NK-92 treated with Interleukin-12 subunit alpha and Interleukin-12 subunit beta, amount 100 ng/mL, for 24 hours (cell line): ENCODE measurements at places on chromosomes 2 and 18.
A peak's percentile ranks its signal among the peaks of the same experiment; 100 is the strongest.

GRCh38 chr2:226898897-226899296 lies 63.0 kb downstream of the RHBDD1 start:
- no peak for DNase-seq

GRCh38 chr2:230873661-230874401 lies 9.1 kb downstream of the ITM2C start:
- no peak for DNase-seq

DNA sequence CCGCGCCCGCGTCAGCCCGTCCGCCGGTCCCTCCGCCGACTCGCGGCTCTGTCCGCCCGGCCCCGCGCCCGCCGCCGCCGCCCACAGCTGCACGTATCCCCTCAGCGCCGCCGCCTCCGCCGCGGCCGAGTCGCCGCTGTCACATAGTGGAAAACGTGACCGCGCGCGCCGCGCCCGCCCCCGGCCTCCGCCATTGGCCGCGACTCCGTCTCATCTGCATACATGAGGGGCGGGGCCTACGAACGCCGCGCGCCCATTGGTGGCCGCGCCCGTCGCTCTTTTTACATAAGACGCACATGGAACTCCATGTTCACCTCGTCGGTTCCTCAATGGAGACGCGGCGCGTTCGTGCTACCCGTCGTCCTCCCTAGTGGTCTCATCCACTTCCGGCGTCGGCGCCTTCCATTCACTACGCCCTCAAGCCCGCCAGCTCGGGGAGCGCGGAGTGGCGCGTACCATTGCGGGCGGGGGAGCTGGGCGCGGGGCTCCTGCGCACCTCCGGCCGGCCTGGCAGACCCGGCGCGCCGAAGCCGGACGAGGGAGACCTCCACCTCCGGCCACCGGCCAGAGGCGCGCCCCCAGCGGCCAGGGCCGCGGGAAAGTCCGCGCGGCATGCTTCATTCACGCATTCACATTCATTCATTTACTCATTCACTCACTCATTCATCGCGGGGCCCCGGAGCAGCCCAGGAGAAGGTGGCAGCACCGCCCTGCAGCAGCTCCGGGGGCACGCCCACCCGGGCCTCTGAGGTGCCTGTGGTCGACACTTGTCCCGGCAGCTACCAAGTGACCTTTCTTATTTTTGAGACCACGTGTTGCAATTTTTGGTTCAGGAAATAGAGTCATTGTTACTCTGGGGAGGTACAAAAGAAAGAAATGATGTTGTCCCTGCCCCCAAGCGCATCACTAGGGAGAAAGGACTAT lies 502 bp upstream of the PER2 start:
- DNase-seq = peak; percentile 97

DNA sequence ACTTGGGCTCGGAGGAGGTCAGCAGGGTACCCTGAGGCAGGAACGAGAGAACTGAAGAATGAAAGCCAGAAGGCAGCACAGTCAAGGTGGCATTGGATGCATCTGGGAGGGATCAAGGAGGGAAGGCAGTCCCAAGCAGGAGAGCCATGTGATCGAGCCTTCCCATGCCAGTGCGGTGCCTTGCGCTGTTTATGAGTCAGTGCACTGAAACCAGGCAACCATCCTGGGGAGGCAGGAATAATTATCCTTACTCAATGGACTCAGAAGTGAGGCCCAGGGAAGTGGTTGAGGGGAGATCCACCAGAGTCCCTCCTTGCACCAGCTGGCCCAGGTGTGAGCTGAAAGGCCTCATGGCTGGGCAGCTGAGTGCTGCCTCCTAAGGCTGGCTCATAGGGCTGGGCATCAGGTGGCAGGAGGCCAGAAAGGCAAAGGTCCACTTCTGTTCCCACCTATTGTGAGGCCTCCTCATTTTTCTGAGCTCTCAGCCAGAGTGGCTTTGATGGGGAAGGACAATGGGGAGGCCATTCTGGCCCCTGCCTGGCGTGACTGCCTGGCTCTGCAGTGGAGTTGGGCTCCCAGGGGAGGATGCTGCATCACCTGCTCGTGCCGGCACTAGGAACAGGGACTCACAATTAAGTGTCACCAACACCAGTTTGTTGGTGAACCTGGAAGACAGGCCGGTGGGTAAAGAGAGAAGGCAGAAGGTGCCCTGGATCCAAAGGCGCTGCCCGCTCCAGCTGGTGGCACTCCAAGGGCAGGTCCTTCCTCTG lies 82.3 kb downstream of the TFCP2L1 start:
- no peak for DNase-seq

DNA sequence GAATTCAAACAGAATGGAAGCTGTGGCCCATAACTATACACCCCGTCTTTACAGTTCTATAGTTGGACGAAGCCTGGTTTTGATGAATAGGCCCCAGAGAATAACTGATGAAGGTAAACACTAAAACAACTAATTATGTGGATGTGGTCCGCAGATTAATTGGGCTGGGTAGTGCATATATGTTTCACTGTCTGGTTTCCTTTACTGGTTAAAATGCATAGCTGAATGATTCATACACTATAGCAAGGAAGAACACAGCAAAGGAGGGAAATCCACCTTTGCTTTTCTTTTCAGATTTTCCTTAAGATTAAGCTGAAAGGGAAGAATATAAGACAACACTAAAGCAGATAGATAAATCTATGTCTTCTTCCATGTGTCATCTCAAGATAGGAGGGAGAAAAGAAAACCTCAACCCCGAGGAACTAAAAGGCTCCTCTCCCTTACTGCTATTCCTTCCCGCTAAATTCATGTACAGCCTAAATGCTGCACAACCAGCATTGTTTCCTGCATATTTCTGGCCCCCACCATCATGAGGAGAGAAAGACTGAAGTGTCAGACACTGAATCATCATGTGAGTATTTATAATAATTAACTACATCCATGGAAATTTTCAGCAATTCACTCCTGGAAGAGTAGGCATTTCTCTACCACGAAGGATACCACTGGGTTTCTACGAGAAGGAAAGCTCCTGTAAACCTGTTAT lies 297.1 kb upstream of the CCDC68 start:
- no peak for DNase-seq

- no peak for DNase-seq
These were observed 189.6 kb upstream of the SIX3 start for GRCh38 chr2:44751754-44752479.

- no peak for DNase-seq
These were observed 299.6 kb upstream of the ZNF521 start for GRCh38 chr18:25651553-25651952.

GRCh38 chr2:201419986-201420385 lies 31.3 kb downstream of the TRAK2 start:
- DNase-seq = no peak

- no peak for DNase-seq
These were observed 11.5 kb downstream of the TRIP12 start for GRCh38 chr2:229910147-229910831.

DNA sequence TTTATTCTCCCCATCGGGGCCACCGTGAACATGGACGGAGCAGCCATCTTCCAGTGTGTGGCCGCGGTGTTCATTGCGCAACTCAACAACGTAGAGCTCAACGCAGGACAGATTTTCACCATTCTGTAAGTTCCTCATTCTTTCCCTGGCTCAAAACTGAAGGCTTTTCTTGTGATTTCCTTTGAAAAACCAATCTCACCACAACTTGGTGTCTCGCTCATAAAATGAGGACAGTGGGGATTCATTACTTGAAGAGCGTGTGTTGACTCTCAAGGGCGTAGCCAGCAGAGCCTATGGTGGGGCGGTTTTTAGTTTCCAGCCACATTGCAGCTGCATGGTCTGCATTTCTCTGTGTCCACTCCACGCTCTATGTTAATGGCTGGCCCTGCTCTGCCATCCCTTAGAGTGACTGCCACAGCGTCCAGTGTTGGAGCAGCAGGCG lies 29.0 kb downstream of the SLC1A4 start:
- no peak for DNase-seq

DNA sequence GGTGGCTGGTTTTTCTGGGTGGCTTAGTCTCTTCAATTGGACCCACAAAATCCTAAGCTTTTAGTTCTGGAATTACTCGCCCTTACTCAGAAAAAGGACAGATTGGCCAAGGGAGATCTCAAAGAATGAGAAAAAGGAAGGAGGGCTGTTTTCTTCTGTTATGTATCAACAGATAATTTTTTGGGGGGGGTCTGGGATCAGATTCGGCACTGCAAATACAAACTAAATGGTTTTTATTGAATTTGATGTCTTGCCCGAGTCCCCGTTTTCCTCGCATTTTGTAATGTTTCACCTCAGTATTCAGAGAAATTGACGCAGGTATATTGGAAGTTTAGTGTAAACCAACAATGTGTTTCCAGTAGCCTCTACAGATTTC lies 762 bp downstream of the YIPF4 start:
- no peak for DNase-seq

DNA sequence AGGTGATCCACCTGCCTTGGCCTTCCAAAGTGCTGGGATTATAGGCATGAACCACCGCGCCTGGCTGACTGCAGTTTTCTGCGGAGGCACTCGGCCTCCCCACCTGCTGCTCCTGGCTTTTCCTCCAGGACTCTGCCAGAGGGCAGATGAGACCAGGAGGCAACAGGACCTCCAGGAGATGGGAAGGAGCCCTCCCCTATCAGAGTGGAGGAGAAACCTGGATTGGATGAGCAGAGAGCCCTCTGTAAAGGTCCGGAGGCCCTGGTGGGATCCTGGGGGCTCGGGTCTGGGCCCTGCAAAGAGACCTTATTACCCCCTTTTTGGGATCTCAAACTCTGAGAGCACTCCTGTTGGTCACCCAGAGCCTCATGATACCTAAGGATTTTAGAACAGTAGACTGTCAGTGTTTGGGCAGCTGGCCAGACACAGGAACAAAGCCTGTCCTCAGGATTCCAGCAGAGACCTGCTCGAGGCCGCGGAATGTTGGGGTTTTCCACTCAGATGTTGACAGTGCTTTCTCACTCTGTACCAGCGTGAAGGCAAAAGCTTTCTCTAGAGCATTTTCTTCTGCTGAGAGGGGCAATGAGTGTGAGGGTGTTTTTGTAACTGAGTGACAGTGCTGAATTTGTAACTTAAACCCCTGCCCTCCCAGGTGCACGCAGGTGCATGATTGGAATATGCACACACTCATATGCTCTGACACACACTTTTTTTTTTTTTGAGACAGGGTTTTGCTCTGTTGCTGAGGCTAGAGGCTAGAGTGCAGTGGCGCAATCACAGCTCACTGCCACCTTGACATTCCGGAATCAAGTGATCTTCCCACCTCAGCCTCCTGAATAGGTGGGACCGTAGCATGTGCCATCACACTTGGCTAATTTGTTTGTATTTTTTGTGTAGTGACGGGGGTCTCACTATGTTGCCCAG lies 48.4 kb downstream of the NPPC start:
- DNase-seq = no peak

DNA sequence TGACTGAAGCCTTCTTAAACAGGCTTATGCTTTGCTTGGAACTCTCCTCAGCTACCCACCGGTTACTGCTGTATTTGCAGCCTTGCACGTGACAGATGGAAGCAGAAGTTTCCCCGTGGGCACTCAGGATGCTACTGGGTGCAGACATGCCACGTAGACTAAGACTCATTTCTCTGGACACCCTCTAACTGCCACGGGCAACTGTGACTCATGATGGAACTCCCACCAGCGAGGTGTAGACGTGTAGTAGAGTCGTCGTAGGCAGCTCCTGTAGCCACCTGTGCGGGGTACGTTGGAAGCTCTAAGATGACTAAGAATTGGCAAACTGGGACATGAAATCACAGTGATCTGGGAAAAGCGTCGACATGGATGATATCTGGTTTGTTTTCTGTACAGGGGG lies 27.5 kb downstream of the TSHZ1 start:
- DNase-seq = no peak

- no peak for DNase-seq
These were observed 57.0 kb downstream of the ZNF407 start for GRCh38 chr18:74654638-74655037.

DNA sequence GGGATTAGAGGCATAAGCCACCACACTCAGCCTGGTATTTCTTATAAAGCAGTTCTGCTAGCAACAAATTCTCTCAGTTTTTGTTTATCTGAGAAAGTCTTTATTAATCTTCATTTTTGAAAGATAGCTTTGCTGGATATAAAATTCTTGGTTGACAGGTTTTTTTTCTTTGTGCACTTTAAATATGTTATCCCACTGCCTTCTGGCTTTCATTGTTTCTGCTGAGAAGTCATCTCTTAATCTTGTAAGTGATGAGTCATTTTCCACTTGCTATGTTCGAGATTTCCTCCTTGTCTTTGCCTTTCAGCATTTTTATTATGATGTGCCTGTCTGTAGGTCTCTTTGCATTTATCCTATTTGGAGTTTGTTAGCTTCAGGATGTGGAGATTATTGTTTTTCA lies 5.9 kb upstream of the ELAC1 start:
- DNase-seq = no peak

GRCh38 chr2:96104487-96104861 lies 11.9 kb downstream of the ADRA2B start:
- no peak for DNase-seq

DNA sequence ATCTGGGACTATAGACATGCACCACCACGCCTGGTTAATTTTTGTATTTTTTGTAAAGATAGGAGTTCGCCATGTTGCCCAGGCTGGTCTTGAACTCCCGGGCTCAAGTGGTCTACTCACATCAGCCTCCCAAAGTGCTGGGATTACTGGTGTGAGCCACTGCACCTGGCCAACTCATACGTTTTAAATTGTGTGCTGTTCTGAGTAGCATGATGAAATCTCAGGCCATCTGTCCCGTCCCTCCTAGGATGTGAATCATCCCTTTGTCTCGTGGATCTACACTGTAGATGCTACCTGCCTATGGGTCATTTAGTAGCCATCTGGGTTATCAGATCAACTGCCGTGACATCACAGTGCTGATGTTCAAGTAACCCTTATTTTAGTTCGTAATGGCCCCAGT lies 38.5 kb upstream of the RMP24 start:
- no peak for DNase-seq
